ENCODE measurements at places on chromosomes 7 and 10.

- DNase-seq: no peak
These were observed 585.0 kb upstream of the MBL2 start for GRCh38 chr10:53357587-53357986.

- no peak for DNase-seq
These were observed 32.8 kb upstream of the CFAP46 start for GRCh38 chr10:132974886-132975830.

- no peak for DNase-seq
These were observed 75.9 kb upstream of the HGF start for GRCh38 chr7:81845744-81846241.

DNA sequence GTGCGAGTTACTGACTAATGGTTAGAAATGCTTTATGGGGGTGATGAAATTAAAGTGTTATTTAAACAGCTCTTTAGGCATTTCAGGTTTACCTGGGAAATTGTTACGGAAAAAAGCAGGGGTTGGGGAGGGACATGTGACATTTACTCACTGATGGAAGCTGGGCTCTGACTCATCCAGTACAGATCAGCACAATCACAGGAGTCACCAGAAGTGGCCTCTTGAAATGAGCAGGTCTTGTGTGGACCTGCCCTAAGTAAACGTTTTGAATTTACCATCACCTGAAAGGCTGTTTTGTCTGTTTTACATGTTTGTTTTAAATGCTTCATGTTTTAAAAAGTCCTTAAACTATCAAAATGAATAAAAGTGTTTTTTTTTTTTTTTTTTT, 2.3 kb downstream of the GLRX3 start:
- no peak for DNase-seq

GRCh38 chr7:133959505-133959904, 167.6 kb upstream of the LRGUK start:
- no peak for DNase-seq

DNA sequence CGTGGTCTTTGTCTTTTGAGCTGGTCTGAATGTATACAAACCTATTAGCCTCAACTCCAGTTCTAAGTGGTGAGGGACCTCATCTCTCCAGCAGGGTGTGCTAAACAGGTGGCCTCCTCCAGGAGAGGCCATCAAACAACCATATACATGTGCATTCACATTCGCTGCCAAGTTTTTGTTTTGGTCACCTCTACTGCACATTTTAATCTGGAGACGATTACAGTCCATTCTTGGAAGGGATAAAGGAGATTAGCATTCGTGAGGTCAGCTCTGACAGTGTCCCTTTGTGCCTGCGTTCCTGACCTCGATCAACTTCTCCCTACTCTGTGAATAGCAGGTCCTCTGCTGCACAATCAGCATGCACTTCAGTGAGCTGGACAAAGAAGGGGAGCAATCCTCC, 60.8 kb downstream of the RHOBTB1 start:
- no peak for DNase-seq

GRCh38 chr7:66377714-66378113, 172.6 kb downstream of the TPST1 start:
- no peak for DNase-seq

DNA sequence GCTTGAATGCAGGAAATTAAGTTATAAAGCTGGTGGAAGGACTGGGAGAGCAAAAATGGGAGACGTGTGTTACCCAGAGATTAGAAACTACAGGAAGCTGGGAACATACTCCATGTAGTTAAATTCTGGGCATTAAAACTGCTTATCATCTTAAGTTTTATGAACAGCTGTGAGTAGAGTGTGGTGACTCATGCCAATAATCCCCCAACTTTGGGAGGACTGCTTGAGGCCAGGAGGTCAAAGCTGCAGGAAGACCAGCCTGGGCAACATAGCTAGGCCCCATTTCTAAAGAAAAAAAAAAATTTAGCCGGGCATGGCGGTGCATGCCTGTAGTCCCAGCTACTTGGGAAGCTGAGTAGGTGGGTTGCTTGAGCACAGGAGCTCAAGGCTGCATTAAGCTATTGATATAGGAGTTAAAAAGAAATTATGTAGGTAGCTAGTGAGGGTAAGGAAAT, 56.2 kb upstream of the SEPHS1 start:
- DNase-seq: no peak

DNA sequence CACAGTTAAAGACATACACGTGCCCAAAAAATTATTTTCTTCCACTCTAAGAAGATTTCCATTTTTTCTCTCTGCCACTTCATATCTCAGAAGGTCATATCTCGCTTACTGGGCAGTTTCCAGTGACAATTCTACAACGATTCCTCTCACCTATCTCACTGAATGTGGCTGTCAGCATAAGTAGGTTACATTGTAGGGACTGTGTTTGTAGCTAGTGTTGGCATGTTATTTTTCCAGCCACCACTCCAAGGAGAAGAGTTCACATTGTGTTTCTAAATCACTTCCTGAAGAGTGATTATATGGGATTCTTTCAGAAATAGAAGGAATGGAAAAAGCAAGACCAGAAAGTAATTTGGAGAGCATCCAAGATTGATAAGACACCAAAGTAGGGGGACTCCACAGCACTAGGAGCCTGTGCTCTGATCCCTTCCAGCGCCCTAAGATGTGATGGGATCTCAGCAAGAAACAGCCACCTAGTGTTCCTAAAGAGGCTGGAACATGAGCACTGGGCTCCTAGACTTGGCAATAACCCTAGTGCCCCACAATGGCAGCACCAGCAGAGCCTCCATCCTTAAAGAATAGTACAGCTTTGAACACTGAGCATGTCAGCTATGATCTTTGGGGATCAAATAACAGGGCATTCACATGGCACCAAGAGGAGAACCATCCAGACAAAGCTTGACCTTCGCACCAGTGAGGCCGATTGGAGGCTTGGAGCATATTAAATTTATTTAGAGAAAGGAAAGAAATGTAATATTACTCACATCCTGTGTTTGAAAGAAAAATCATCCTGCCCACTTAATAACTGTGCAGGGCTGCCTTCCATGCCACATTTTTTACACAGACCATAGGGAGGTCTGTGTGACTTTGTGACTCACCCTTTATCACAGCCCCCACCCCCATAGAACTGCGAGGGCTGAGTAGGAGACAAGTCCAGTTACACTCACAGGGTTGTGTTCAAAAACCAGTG, 51.8 kb downstream of the CAV1 start:
- DNase-seq: no peak

DNA sequence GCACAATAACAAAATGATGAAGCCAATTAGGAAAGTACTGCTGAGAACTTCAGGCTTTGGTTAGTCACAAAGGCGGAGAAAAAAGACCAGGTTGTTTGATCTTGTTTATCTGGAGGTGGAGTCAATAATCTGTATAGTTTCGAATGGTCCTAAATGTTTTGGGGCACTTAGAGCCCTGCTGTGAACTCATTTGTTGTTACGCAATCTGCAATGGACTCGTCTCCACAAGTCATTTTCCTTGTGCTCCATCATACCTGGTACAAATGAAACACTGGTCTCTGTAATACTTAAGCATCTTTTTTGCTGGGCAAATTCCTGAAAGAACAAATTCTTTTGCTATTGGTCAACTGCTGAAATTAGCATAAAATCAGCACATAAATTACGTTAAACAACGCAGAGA, 430.5 kb downstream of the GATA3 start:
- no peak for DNase-seq

- DNase-seq: peak; percentile 21
These were observed 87.0 kb downstream of the TBXAS1 start for GRCh38 chr7:139915864-139916716.
